IPS DF 19.7 (cell line): ENCODE measurements at places on chromosomes 6 and 20.

- no peak for DNase-seq
Measured at GRCh38 chr6:18330548-18331081, 56.5 kb upstream of the RNF144B start.

- no peak for DNase-seq
Measured at GRCh38 chr6:170236131-170236836, 54.6 kb downstream of the DLL1 start.

DNA sequence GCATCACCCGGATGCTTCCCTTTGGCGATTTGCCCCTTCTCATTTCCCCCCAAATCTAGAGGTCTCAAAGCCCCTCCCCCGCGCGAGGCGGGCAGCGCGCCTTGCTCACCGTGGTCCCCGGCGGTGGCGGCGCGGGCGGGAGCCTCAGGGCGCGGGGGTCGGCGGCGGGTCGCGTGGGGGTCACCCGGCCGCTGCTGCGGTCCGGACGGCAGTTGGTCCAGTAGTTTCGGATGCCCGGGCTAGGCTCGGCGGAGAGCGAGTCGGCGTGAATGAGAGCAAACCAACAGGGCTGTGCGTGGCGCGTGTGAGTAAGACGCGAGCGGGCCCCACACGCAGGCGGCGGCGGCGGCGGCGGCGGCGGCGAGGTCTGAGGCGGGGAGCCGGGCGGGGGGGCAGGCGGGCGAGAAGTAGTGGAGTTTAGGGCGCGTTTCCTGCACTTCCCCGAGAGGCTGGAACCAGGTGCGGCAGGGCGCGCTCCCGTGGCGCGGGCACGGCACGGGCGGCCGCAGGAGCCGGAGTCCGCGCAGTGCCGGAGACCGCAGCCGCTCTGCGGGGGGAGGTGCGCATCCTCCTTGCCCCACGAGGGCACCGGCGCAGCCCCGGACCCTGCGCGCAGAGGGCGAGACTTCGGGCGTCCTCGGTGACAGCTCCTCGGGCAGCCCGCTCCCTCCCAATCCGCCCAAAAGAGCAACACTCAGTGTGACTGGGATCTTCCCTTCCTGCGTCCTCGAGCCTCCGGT, 567 bp downstream of the HS3ST5 start:
- no peak for DNase-seq

DNA sequence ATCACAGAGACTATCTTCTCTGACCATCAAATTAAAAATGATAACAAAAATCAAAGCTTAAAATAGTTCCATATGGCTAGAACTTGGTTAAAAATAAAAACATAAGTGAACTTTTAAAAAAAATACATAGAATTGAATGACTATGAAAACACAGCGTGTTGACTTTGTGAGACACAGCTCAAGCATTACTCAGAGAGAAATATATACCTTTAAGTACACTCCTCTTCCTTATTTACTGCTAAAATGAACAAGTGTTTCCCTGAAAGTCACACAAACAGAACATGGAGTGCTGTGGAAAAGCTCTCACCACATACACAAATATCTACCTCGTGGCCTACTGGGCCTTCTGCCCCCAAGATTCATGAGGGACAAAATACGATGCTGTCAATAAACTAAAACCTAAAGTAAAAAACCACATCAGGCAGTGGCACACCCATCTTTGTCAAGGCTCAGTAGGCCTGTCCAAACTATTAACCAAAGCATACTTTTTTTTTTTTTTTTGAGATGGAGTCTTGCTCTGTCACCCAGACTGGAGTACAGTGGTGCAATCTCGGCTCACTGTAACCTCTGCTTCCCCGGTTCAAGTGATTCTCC, 7.5 kb downstream of the FAXC start:
- DNase-seq = no peak

DNA sequence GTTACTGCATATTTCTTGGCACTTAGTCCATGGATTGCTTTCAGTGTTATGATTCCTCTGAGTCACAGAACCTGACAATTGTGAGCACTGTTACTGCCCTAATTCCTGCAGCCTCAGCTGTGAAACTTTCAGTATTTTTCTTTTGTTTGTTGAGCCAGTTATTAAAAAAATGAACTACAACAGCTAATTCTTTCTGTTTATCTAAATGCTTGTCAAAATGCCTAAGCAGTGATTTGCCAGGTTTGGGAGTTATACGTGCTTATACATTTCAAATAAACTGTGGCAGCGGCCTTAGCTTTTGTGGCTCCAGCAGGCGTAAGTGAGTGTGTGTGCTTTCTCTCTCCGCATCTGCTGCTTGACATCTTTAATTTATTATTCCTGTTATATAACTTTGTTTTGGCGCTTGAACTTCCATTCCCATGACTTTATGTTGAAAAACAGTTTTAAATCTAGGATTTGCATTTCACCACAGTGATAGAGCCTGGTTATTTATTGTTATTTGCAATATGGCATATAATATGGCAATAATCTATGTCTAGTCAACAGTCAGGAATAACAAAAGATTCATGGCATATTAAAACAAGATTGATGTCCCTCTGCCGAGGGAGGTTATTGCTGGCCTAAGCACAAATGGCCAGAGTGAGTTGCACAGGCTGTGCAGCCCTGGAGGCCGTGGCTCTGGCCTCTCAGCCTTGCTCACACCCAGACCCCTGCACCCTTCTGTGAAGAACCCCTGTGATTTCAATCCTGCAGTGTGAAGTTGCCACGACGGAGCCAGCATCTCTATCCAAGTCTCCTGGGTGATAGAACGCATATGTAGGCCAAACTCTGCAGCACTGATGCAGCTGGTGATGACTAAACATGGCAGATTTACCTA, 303.4 kb downstream of the THBS2 start:
- no peak for DNase-seq

DNA sequence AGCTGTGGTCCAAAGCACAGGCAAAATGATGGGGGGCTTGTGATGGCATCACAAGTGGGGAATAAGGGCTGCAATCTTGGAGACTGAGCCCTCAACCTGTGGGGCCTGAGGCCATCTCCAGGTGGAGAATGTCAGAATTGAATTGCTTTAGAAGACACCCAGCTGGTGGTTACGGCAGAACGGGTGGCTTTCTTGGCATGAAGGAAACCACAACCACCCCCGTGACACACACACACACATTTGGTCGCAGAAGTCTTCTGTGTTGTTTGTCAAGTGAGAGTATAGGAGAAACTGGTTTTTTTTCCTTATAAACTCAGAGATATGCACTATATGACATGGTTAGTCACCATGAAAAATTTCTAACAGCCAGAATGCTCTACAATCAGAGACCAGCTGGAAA, 139.5 kb upstream of the CDH4 start:
- no peak for DNase-seq

- DNase-seq = no peak
Measured at GRCh38 chr6:10426781-10427279, 12.0 kb upstream of the TFAP2A start.

- DNase-seq = no peak
Measured at GRCh38 chr6:148693882-148694484, 52.8 kb upstream of the UST start.

- DNase-seq = no peak
Measured at GRCh38 chr20:59210186-59210585, 46.6 kb downstream of the ZNF831 start.

GRCh38 chr20:10984294-10984693, 310.5 kb upstream of the JAG1 start:
- DNase-seq = no peak

- DNase-seq = no peak
Measured at GRCh38 chr6:133693565-133693964, 195.3 kb upstream of the TCF21 start.

DNA sequence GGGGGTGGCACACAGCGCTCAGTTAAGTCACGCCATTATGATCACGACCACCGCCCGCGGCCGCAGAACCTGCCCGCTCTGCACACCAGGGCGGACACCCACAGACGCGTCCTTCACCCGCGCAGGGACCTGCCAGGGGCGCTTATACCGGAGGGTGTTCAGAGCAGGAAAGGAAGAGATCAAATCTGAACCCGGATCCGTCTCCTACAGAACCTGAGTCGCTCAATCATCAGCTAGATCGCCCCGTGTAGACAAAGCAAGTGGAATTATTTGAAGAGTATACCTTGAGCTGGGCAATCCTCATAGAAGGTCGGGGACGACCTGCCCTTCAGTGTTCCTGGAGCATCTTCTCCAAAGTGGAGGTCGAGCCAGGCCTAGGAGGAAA, 14.4 kb upstream of the ZNF217 start:
- no peak for DNase-seq

- no peak for DNase-seq
Measured at GRCh38 chr6:144730088-144730645, 445.0 kb downstream of the UTRN start.

DNA sequence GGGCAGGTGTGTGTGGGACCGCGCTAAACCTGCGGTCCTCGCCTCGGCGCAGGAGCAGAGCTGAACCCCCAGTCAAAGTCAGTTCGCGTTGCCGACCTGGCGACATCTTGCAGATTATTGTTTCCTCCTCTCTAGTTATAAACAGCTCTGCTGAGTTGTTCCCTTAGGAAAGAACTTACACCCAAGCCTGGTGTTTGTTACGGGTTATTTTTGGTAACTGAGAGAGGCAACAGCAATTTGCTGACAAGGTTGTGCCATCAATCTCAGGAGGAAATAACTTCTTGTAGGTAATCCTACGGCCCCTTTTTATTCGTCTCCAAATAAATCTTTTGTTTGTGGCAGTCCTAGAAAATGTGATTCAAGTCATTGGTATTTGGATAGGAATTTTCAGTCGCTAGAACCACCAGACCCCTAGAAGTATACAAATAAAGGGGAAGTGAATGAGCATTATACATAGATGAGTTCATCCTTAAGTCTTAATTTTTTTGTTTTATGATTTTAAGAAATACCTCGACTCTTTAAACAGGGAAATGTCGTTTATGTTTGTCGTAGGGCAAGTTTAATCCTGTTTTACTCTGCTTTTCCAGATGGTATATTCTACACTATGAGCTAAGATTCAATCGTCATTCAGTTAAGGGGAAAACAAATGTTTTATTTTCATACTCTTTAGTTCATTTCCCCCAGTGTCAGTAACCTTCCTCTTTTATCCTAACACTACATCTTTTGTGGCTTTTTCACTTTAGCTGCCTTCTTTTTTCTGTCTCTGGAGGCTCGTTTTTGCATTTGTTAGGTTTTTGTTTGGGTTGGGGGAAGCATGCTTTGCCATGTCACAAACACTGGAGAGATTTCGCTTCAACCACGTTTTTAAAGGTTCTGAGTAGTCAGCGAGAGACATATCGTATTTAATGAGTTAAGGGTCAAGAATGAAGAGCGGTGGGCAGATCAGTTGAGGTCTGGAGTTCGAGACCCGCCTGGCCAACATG, 1.2 kb downstream of the PM20D2 start:
- no peak for DNase-seq

DNA sequence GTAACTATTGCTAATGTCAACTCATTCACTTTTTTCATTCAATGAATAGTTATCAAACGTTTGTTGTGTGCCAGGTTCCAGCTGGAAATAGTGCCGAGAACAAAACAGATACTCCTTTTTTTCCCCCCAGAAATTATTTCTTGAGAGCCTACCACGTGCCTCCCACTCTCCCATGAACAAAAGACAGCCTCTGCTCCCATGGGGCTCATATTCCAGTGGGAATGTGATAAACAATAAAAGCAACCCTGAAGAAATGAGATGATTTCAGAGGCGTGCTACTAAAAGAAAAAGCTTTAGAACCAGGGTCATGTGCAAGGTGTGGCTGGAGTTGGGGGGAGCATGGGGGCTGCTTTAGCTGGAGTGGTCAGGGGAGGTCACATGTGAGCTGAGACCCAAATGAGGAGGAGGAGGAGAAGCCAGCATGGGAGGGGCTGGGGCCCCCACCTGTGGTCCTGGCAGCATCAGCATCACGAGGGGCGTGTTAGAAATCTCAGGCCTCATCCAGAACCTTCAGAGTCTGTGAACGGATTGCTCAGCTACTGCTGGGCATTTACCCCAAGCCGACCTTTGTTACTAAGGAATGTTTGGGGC, 157.4 kb downstream of the EYA2 start:
- no peak for DNase-seq

- DNase-seq = no peak
Measured at GRCh38 chr20:49983123-49983847, 505 bp downstream of the SNAI1 start.

DNA sequence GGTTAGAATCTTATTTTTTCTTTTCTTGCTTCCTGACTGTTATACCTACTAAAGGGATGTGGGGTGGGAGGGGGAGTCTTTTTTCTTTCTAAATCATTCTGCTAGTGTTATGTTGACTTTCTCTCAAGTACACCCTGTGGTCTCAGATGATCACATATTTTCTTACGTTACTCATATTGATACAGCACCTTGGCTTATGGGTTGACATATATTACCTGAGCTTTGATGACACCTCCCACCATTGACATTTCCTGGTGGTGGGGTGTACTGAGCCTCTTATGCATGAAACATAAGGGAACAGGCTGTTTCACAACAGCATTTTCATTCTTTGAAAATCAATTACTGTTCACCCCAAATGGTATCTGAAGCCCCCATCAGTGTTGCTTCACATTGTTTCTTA, 169.8 kb downstream of the MMS22L start:
- no peak for DNase-seq

- DNase-seq = no peak
Measured at GRCh38 chr6:129567374-129567773, 142.6 kb downstream of the ARHGAP18 start.

- DNase-seq = no peak
Measured at GRCh38 chr6:158367816-158368215, 55.6 kb downstream of the TULP4 start.

DNA sequence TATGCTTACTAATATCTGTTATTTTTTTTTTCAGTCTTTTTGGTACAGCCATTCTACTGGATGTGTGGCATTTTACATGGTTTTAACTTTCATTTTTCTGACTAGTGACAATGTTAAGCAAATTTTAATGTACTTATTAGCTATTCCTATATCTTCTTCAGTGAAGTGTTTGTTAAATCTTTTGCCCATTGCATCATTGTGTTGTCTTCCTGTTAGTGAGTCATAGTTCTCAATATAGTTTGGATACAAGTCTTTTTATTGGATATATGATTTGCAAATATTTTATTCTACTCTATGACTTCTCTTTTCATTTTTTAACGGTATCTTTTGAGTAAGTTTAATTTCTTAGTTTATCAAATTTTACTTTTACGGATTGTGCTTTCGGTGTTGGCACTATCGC, 519.4 kb downstream of the CDKAL1 start:
- no peak for DNase-seq

GRCh38 chr20:36736451-36737182, 9.3 kb downstream of the NDRG3 start:
- DNase-seq = no peak

GRCh38 chr6:57040011-57040410, 6.5 kb upstream of the KIAA1586 start:
- DNase-seq = peak; percentile 28

- no peak for DNase-seq
Measured at GRCh38 chr20:53792946-53793536, 199.4 kb upstream of the ZNF217 start.
